ENCODE measurements at places on chromosomes 5 and 9. TPM values are rescaled to one million over a fixed set of nuclear protein-coding genes. Genes with fewer than 3 reads are reported as not detected.

Gene RASEF
- polyA plus RNA-seq: not detected

Gene PCDHGB1
- polyA plus RNA-seq: not detected

Gene LVRN
- polyA plus RNA-seq: not detected

Gene PPIC
- polyA plus RNA-seq: not detected

Gene RELL2
- 3.1 TPM for polyA plus RNA-seq

Gene TMEM252
- polyA plus RNA-seq: not detected

Gene TXN
- 150 TPM for polyA plus RNA-seq

Gene LHX6
- polyA plus RNA-seq: not detected

Gene AK8
- polyA plus RNA-seq: not detected

Gene CDO1
- polyA plus RNA-seq: not detected

Gene SLC6A3
- polyA plus RNA-seq: not detected

Gene OLFM1
- not detected for polyA plus RNA-seq

- DNase-seq: no peak
Observed at GRCh38 chr5:14674983-14675854, 10.7 kb downstream of the OTULIN start.

- DNase-seq: no peak
Observed at GRCh38 chr9:77453825-77454647, 194.1 kb downstream of the GNA14 start.

GRCh38 chr9:101832486-101832885 lies 94.0 kb upstream of the GRIN3A start:
- DNase-seq: no peak

GRCh38 chr5:93240228-93240834 lies 340.7 kb downstream of the NR2F1-AS1 start:
- no peak for DNase-seq

GRCh38 chr9:133971121-133971951 lies 20.8 kb downstream of the VAV2 start:
- no peak for DNase-seq

DNA sequence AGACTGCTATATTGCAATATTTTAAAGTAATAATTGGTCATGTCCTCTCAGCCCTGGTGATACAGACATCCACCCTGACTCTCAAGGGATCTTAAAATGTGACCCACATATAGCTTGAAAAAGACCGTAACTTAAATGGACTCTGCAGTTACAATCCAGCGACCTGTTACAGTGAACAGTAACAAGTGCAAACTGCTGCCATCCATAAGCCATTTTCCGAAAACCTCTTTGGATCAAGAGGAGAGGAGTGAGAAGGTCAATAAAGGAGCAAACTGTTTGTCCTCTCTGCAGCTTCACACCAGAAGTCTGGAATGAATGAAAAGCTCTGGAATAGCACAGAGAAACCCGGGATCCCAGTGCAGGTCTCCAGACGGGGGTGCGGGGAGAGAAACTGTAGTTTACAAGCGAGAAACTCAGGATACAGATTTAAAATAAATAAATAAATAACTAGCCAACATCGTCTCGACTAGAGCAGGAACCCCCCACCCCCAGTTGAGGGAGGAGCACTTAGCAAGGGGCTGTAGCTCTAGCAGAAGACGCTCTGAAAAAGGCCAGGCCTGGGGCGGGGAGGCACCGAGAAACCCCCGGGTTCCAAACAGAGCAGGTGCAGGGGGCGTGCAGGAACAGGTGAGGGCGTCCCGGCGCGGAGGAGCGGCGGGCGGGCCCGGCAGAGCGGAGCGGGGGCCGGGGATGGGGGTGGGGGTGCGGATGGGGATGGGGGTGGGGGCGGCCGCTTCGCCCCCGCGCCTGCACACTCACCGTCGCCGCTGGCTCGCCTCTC lies 572 bp downstream of the ZDHHC21 start:
- DNase-seq: no peak

GRCh38 chr5:143796753-143797152 lies 15.2 kb upstream of the HMHB1 start:
- DNase-seq: no peak

GRCh38 chr5:147869112-147869511 lies 9.4 kb upstream of the SCGB3A2 start:
- no peak for DNase-seq

DNA sequence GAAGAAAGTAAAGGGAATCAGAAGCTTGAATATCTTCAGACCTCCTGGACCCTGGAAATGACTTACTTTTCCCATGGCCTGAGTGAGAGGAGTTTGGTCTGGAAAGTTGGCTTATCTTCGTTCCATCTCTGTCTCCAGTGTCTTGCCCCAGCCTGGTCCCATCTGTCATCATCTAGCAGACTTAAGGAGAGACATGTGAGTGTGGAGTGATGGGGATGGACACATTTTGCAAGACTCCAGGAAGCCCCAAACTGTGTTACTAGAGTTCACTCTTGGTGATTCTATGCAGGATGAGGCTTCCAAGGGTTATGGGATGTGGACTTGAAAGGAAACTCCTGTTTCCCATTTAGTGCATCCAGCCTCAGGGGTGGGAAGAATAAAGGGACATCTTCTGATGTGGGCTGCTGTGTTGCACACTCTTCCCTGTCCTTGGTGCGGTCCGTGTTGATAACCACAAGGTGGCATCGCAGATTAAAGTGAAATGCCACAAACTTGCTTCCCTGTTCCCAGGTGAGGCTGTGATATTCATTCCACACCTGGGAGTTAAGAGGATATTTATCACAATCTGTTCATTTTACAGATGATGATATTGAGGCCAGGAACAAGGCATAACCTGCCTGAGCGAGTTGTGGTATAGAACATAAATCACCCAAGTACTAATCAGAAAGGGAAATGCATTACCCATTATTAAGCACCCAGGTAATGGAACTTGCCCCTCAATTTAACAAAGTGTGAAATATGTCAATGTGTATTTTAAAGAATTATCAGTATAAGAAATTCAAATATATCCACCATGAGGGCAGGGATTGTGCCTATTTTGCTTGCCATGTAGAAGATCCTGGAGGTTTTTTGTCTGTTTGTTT lies 269.9 kb upstream of the PAPPA start:
- no peak for DNase-seq

- DNase-seq: no peak
Observed at GRCh38 chr5:37539459-37539858, 160.3 kb downstream of the WDR70 start.

GRCh38 chr9:72579190-72579589 lies 57.8 kb downstream of the TMC1 start:
- DNase-seq: no peak

GRCh38 chr5:60993875-60994571 lies 49.0 kb downstream of the NDUFAF2 start:
- DNase-seq: no peak

GRCh38 chr5:56802205-56802604 lies 13.1 kb upstream of the MAP3K1 start:
- no peak for DNase-seq

- DNase-seq: no peak
Observed at GRCh38 chr5:137432376-137432775, 66.8 kb downstream of the SPOCK1 start.
